ENCODE measurements at places on chromosomes 2 and 18. TPM values are rescaled to one million over a fixed set of nuclear protein-coding genes. Genes with fewer than 3 reads are reported as not detected.

TEKT4 gene
- 0.59 TPM for total RNA-seq

MC2R gene
- total RNA-seq, result not detected

RPL37A gene
- 2,310 TPM for total RNA-seq

UGT1A5 gene
- not detected for total RNA-seq

HJURP gene
- 80.0 TPM for total RNA-seq

SERPINB3 gene
- not detected for total RNA-seq

MYCN gene
- total RNA-seq, result not detected

CROCC2 gene
- total RNA-seq, result not detected

L3MBTL4 gene
- total RNA-seq, result 0.57 TPM

SERPINB7 gene
- not detected for total RNA-seq

HAUS1 gene
- 58.1 TPM for total RNA-seq

DUSP11 gene
- 30.9 TPM for total RNA-seq

COL6A3 gene
- total RNA-seq, result 0.80 TPM

Measured in T-helper 2 cell treated with Interferon-gamma antibody and Interleukin-4, amounts not matched to agents 100 ng/mL and 5 ng/mL, for 36 hours (primary cell).